ENCODE measurements at places on chromosomes 6 and 20.

GRCh38 chr20:2729251-2729713, 36.7 kb downstream of the EBF4 start:
- DNase-seq: no peak

GRCh38 chr6:74606582-74607071, 599.2 kb downstream of the COL12A1 start:
- DNase-seq: no peak

DNA sequence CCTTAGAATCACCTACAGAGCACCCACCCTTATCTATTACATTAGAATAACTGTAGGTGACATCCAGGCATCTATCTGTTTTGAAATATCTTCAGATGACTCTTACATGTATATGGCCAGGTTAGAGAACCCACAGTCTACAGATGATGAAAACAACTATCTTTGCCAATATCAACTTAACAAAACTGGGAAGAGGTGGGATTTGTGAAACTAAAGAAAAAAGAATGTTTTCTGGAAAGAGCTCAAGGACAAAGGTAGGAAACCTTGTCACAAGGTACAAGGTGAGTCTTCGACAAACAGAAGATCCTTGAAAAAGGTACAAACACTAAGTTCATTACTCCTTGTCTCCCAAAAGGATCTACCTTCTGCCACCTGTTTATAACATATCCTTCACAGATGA, 47.0 kb upstream of the DST start:
- no peak for DNase-seq

- no peak for DNase-seq
Measured at GRCh38 chr6:137019476-137020272, 25.1 kb downstream of the IL20RA start.

DNA sequence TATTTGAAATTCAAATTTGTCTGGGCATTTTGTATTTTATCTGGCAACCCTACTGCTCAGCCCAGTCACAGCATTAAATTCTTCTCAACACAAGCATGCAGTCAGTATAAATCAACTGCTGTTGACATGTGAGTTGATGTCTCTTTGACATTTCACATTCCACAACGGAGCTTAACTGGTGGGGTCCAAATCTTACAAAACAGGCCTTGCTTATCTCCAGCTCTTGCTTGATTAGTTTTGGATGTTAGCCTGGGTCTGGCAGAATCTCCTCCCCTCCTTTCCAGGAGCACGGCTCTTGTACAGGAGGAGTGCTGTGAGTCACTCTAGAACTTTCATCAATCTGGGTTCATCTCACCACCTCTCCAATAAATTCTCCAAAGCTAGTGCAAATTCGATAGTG, 80.8 kb upstream of the PHACTR1 start:
- DNase-seq: no peak

DNA sequence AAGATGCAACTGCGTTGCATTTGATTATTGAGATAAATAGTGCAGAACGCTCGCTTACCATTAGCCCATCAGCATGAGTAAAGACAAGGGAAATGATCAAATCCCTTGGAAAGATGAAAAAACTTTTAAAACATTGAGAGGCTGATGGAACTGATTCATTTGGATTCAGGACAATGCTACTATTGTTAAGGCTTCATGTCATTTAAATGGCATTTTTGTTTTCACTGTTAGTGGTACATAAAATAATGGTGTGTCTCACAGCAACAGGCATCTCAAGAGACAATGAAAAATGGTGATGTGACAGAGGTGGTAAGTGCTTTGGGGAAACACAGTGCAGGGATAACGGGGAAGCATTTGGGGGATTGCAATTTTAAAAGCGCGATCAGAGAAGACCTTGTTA, 159.7 kb upstream of the KCNG1 start:
- no peak for DNase-seq

DNA sequence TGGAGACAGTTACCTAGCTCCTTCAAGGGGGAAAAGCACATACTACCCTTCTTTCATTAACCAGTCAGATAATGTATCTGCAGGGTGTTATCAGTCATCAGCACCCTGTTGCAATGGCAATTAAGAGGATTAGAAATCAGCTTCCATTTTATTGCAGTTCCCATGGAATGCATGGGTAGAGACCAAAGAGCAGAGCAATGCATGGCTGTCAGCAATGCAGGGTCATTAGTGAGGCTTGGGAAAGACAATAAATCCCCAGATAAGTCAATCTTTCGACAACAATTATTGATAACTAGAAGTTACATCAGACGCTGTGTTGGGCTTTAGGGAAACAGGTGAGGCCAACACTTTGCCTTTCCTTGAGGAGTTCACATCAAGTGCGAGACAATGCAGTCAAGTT, 150.9 kb downstream of the MAFB start:
- DNase-seq: no peak

DNA sequence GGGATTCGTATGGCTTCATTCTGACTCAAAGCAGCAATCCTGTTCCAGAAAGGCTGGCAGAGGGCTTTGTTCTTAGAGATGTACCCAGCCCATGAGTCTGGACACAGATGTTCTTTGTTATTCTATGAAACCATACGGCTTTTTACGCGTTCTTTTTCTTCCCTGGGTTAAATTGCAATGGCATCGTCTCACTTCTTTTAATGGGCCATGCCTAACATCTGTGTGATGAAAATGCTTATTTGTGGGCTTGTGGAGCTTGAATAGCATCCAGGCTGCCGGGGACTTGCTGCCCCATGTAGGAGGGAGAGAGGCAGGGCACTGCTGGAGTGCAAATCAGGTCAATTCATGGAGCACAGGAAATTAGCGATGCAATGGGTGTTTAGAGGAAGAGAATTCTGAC, 19.4 kb downstream of the FAM50B start:
- DNase-seq: no peak

DNA sequence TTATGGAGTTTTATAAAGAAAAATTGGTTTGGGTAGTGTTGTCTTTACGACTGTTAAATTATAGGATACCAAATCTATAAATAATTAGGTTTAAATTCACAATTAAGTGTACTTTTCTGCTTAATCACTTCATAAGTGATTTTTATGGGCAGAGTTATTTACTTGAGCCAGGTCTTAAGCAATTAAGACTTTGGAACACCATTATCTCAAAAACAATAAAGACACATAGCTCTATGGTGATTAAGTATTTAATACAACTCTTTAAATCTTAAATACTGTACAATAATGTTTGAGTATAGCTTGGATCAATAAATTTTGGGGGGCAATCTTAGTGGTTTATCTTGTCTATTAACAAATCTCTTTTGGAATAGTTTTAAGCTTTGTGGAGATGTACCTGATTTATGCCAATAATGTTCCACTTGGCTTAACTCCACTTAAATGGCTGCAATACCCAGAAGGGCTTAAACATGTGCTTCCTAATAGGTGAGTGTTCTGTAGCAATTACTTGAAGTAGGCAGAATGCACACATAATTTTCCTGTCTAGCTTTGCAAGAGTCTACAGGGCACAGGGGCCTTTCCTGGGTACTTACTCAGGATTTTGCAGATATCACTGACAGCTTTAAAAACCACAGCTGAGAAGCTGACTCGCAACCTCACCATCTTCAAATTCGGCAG, 7.5 kb downstream of the FERMT1 start:
- DNase-seq: no peak

DNA sequence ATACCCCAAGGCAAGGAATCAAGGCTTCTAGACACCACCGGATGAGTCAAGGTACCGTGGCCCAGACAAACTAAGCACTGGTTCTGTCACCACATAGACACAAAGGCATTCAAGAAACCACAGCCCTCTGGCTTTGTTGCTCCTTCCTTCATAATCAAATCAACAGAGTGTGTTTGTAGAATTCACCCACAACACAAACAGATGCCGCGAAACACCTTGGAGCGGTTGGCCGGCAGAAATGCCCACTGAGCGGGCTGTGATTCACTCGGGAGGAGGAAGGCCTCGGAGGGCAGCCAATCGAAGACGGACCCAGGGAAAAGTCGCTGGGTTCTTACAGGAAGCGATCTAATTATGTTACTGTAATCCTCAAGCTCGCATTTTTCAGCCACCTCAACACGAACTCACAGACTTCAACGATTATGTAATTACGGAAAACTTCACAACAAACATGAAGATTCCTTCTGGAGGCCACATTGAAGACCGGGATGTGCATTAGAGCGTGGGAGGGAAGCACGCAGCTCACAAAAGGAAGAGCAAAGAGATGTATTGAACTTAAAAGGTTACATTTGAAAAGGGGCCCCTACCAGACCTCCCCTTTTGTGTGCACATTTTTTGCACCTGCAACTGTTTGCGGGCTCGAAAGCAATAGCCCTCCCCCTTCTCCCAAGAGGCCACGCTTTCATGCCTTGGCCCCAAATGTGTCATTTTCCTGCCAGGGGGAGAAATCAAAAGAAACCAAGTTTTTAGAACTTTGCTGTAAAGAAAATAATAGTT, 184.7 kb upstream of the PREP start:
- peak; percentile 18 for DNase-seq

DNA sequence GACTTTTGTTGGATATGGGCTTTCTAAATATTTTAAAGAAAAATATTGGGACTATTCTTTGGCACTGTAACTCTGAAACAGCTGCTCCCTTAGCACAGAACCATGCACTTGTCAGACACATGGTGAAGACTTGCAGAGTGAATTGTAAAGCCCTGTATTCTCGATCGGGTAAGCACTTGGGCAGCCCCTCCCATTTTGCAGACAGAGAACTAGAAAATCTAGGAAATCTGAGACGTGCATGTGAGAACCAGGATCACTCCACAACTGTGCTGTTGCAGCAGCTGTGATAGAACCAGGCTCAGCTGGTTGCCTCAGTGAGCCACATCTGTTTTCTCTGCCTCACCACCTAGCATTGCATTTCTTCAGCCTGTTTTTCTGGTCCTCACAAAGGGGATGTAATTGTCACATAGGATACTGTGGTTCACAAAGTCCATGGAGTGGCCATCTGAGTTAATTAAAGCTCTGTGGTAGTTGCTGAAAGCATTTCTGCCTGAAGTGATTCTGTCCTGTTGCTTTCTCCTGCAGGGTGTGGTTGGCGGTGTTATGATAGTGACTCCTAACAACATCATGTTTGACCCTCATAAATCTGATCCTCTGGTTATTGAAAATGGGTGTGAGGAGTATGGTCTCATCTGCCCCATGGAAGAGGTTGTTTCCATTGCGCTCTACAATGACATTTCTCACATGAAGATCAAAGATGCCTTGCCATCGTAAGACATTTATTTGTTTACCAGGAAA, 71.8 kb upstream of the HINT3 start:
- DNase-seq: no peak

GRCh38 chr6:94511502-94512088, 1065.7 kb upstream of the MANEA start:
- DNase-seq: no peak

- DNase-seq: no peak
Measured at GRCh38 chr6:101015541-101015940, 134.4 kb upstream of the ASCC3 start.

- DNase-seq: no peak
Measured at GRCh38 chr6:14827354-14827753, 418.5 kb upstream of the JARID2 start.

- no peak for DNase-seq
Measured at GRCh38 chr6:80226151-80226550, 119.7 kb downstream of the BCKDHB start.

GRCh38 chr6:20955131-20955530, 420.9 kb downstream of the CDKAL1 start:
- DNase-seq: no peak

DNA sequence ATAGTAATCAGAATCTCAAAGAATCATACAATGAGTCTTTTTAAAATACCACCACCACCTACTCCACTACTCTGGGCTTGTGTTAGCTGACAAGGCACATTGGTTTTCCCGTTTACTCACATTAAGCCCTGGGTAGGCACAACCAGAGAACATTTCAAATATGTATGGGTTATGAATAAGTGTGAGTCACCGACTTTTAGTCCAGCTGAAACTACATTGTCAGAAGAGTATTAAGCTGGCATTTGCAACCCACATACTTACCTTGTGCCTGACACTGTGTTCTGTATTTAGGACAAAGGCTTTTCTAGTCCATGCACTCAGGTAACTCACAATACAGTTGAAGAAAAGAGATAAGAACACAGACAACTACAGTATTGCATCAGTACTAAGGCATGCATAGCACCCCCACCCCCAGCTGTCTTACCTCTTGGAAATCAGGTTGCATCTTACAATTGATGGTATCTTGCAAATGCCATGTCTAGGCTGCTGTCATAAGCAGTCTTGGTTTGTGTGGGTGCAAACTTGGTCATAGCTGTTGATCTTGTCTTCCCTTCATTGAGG, 40.3 kb upstream of the AHI1 start:
- peak; percentile 31 for DNase-seq

GRCh38 chr6:11023032-11023431, 21.1 kb downstream of the ELOVL2 start:
- no peak for DNase-seq

- DNase-seq: no peak
Measured at GRCh38 chr6:105821777-105822176, 264.4 kb upstream of the PRDM1 start.

DNA sequence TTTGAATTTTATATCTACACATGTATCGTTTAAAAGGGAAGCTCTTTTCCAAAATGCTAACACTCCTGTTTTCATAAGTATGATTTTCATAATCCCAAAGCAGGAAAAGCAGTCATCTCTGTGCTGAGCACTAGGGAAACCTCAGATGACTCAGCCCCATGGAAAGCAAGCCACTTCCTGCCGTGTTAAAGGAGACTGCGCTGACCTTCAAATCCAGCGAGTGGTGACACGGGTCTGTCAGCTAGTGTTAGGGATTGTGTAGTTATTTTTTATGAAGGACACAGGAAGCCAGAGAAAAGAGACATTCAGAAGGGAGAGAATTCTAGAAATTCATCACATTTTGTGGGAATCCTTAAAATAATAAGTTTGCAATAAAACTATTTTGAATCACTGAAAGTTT, 57.0 kb upstream of the CD93 start:
- DNase-seq: no peak

GRCh38 chr6:2229742-2230141, 15.7 kb downstream of the GMDS start:
- DNase-seq: no peak

DNA sequence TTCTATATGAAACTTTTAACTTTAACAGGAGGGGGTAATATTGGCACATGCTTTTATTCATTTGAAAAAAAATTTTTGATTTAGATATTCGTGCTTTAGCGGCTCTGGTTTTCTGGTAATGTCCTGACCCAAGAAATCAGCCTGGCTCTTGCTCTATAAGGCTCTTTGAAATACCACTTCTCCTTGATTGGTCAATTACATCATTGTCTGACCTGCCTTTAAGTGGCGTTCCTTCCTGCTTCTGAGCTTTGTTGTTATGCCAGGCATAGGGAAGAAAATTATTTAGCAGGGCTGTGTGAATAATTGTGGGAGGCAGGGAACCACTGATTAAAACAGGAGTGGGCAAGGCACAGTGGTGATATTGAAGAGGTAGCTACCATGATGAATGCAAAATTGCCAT, 3.9 kb downstream of the RNF144B start:
- DNase-seq: no peak

Measured in effector memory CD8-positive, alpha-beta T cell (primary cell).